ENCODE measurements at places on chromosomes 3 and 15.

GRCh38 chr3:68088216-68088615 is 433.8 kb upstream of the SUCLG2 start:
- no peak for DNase-seq

- DNase-seq: peak; percentile 53
Measured at GRCh38 chr3:184155644-184156521, 706 bp downstream of the DVL3 start.

DNA sequence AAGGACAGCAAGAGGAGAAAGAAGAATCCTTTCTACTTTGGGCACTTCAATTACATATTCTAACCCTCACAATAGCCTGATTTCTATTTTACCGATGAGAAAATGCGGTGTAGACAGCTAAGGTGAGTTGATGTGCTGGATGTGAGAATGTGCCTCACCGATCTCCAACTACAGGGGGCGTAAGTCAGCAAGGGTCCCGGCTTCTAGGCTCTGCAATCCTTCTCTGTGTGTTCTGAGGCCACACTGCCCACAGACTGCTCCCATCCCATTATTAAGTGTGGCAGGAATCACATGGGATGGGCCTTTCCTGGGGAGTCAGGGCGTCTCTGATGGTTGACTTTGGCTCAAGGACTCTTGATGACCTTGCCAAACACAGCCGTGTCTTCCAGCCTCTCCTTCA is 23.6 kb upstream of the RPL35A start:
- no peak for DNase-seq

DNA sequence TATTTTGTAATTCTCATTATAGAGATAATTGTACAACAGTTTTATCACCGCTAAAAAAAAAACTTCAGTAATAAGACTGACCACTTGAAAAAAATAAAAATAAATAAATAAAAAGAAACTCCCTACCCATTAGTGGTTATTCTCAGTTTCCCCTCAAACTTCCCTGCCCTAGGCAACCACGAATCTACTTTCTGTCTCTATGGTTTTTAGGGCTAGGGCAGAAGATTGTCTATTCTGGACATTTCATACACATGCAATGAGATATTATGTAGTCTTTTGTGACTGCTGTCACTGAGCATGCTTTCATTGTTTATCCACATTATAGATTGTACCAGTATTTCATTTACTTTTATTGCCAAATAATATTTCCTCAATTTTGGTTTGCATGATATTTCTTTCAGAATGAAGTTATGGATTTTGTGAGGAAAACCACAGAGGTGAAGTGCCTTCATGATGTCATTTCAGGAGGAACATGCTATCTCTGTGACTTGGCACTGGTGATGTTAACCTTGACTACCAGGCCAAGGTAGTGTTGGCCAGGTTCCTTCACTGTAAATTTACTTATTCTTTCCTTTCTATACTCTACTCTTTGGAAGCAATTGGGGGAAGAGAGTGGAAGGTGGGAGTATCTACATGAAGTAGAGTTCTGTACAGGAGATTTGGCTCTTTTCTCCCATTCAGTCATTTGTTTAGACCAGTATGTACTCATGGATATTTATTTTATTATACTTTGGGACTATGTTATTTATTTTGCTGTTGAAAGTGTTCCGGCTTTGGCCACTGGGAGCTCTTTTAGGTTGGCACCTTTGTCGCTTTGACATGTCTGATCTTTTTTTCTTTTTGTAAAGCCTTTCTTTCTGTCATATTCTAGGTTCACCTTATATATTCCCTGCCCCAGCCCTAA is 86.3 kb downstream of the GMPS start:
- DNase-seq: no peak

DNA sequence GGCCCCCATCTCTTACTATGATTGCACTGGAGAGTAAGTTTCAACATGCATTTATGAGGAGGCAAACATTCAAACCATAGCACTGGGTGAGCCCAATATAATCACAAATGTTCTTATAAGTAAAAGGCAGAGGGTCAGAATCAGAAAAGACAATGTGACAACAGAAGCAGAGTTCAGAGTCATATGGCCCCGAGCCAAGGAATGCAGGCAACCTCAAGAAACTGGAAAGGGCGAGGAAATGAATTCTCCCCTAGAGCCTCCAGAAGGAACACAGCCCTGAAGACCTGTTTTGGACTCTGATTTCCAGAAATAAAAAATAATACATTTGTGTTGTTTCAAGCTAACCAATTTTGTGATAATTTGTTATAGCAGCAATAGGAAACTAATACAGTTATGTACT is 81.3 kb upstream of the ABI3BP start:
- no peak for DNase-seq

- no peak for DNase-seq
Measured at GRCh38 chr3:174191380-174191779, 667.8 kb upstream of the NAALADL2 start.

- DNase-seq: no peak
Measured at GRCh38 chr3:100614941-100615340, 5.5 kb downstream of the ADGRG7 start.

GRCh38 chr15:93321881-93322282 is 232.9 kb upstream of the RGMA start:
- no peak for DNase-seq

DNA sequence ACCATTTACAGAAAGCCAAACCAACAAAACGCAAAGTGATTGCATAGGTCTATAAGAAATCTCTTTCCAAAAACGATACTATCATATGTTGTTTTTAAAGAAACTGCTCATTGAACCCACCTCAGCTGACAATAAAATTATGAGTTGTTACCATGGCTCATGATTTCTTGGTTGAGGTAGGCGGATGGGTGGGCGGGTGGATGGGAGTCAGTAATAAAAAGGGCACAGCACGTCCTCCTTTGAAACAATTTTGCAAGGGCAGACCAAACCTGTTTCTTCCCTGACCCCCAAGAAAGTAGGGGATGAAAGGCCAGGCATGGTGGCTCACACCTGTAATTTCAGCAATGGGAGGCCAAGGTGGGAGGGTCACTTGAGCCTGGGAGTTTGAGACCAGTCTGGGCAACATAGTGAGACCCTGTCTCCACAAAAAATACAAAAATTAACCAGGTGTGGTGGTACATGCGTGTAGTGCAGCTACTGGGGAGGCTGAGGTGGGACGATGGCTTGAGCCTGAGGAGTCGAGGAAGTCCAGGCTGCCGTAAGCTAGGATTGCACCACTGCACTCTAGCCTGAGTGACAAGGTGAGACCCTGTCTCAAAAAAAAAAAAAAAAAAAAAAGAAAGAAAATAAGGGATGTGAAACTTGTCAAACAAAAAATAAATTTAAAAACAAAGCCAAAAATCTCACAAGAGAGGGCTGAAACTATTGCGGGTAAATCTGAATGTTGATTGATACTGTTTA is 2.1 kb downstream of the ABHD10 start:
- DNase-seq: no peak

DNA sequence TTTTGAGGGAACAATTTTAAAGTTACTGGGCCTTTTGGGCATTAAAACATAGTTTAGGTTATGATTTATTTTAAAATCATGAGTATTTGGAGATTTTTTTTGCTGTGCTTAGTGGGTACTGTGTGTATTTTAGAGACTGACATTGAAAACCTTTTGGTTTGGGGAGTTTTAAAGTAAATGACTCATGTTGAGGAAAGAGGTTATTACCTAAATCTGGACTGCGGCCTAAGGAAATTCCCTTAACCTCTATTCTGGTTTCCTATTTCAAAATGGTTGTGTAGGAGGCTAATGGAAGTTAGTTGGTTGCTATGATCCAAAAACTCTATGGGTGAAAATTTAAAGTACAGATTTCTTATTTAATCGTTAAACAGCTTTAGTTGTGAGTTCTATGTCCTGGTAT is 57.3 kb upstream of the DPH6 start:
- DNase-seq: no peak

DNA sequence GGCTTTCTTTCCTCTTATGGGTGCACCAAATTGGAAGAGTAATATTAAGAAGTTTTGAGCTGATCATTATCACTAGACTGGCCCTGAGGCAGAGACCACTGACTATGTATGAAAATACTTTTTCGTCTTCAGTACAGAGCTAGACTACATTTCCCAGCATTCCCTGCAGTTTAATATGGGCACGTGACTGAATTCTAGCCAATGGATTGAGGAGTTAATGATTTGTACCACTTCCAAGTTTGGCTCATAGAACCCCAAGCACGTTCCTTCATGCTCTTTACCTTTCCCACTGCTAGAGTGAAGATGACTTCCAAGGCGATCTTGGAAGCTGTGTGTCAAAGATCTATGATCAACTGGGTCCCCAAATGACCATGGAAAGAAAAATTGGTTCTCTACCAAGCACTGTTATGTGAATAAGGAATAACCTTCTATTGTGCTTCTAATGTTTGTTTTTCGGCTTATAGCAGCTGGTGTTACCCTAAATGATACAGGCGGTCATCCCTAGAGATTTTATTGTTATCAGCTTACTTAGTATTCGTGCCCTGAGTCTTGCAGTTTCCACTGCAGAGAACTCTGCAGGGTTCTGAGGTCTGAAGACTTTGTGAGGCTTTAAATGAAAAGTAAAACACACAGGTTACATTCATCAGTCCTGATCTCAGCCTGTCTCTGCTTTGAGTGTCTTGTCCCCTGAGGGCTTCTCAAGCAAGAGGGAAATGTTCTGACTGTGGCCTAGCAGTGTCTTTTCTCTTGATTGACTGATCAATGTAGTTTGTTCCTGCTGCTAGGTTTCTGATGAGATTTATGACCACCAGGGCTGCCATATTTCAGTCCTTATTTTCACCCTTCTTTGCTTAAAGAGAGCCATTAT is 486.8 kb downstream of the PDCD6IP start:
- peak; percentile 2 for DNase-seq

GRCh38 chr3:119305286-119305685 is 11.1 kb downstream of the ARHGAP31 start:
- no peak for DNase-seq

DNA sequence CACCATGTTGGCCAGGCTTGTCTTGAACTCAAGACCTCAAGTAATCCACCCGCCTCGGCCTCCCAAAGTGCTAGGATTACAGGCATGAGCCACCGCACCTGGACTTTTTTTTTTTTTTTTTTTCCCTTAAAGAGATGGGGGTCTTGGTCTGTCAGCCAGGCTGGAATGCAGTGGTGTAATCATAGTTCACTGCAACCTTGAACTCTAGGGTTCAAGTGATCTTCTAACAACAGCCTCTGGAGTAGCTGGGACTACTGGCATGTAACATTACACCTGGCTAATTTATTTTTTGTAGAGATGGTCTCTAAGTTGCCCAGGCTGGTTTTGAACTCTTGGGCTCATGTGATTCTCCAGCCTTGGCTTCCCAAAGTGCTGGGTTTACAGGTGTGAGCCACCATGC is 81.6 kb downstream of the ANKRD28 start:
- no peak for DNase-seq

DNA sequence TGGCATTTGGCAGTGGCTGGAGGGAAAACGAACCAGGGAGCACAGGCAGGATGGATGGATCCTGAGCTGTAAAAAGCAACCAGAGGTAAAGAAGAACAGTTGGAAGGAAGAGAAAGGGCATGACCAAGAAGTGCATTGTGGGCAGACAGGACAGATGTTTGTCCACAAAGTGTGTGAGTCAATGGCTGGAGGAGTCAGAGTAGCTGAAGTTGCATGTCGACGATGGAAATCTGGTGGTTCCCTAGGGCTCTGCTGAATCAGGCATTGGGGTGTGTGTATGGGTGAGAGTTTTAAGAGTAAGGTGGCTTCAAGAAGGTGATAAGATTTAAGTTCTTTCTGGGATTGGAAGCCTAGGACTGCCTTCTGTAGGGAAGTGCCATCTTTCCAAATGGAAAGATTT is 214.0 kb upstream of the BHLHE40 start:
- DNase-seq: no peak

DNA sequence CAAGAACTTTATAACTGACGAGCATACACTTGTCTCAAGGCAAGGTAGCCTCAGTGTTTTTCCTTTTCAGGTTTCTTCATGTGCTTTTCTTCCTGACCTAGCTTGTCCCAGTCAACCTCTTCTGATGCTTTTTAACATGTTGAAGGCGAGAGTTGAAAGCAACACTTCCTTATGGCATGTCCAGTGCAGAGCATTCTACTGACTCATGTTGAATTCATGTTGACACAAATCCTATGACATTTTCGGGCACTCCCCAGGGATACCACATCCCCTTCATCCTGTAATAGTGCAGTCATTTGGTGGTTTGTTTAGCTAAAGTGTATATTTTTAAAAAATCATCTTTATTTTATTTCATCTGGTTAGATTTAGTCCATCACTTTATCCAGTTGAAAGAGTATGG is 75.9 kb upstream of the CBLB start:
- no peak for DNase-seq

GRCh38 chr3:26630669-26631389 is 8.3 kb downstream of the LRRC3B start:
- DNase-seq: no peak

DNA sequence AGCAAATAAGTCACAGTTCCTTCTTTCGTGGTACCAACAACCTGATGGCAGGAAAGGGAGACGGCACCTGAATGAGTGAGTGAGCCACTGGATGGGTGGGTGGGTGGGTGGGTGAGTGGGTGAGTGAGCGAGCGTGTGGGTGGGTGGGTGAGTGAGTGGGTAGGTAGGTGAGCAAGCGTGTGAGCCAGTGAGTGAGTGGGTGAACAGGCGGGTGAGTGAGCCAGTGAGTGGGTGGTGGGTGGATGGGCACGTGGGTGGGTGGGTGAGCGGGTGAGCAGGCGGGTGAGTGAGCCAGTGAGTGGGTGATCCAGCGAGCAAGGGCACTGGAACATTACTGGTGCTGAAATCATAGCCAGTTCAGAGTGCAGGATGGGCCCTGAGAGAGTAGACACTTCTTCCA is 152.8 kb downstream of the MEGF11 start:
- no peak for DNase-seq

DNA sequence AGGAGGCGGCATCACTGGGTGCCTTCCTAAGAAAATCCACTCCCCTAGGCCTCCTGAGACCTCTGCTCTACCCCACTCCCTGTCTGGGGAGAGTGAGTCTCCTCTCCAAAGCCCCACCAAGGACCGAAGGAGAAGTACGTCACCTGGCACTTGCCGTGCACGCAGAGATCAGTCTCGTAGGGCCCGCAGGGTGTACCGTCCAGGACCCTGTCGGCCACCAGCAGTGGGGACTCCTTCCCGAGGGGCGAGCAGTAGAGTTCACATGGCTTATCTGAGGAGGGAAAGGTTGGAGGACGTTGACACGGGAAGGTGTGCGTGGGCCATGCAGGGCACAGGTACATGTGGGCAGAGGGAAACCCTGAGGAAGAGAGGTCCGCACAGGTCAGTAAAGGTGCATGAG is 232.9 kb downstream of the ADAMTS17 start:
- DNase-seq: no peak

Data from NCI-H2107 (cell line).